ENCODE measurements at places on chromosomes 13 and 19. TPM values are rescaled to one million over a fixed set of nuclear protein-coding genes. Genes with fewer than 3 reads are reported as not detected.

THSD8 gene
- total RNA-seq = 45.2 TPM

GRCh38 chr19:39847525-39847924 is 1.3 kb upstream of the FBL start:
- H3K4me3 ChIP-seq = no peak overlapping the region
- peaks cover 30% of the 10 kb centered on the region for H3K4me1 ChIP-seq
- H3K36me3 ChIP-seq = no peaks in the 10 kb centered on the region
- no peak for DNase-seq
- H3K27ac ChIP-seq = no peak overlapping the region

- H3K27ac ChIP-seq = no peak overlapping the region
- DNase-seq = no peak
- H3K36me3 ChIP-seq = no peaks in the 10 kb centered on the region
- H3K4me3 ChIP-seq = no peak overlapping the region
- H3K27me3 ChIP-seq = peaks cover 39% of the 10 kb centered on the region
Observed at GRCh38 chr13:95647321-95647720, 2.8 kb upstream of the DZIP1 start.

ZNF69 gene
- total RNA-seq = 5.5 TPM

GRCh38 chr13:112465251-112466131 is 89.3 kb downstream of the SPACA7 start:
- no peaks in the 10 kb centered on the region for H3K27me3 ChIP-seq
- no peak for DNase-seq
- no peak overlapping the region for H3K27ac ChIP-seq
- H3K4me1 ChIP-seq = no peaks in the 10 kb centered on the region
- no peak overlapping the region for H3K4me3 ChIP-seq

DNA sequence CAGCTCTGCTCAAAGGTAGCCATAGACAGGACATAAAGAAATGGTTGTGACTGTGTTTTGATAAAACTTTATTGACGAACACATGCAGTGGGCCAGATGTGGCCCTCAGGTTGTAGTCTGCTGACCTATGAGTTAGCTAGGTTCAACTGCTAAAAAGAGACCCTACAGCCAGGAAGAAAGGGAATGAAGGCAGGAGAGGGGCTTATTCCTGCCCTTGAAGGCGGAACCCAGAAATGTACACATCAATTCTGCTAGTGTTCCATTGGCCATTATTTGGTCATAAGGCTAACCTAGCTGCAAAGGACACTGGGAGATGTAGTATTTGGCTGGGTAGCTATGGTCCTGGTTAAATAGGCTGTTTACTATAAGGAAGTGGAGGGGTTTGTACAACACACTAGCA is 18.0 kb downstream of the APBA3 start:
- no peak overlapping the region for H3K27ac ChIP-seq
- H3K4me3 ChIP-seq = no peak overlapping the region
- no peaks in the 10 kb centered on the region for H3K27me3 ChIP-seq
- H3K36me3 ChIP-seq = no peaks in the 10 kb centered on the region
- no peaks in the 10 kb centered on the region for H3K4me1 ChIP-seq
- DNase-seq = peak; percentile 51

- DNase-seq = no peak
- H3K4me3 ChIP-seq = no peak overlapping the region
- no peaks in the 10 kb centered on the region for H3K36me3 ChIP-seq
- H3K27me3 ChIP-seq = no peaks in the 10 kb centered on the region
- no peak overlapping the region for H3K27ac ChIP-seq
Observed at GRCh38 chr13:98979012-98979660, 1.3 kb upstream of the DOCK9 start.

- no peak overlapping the region for H3K4me3 ChIP-seq
- no peaks in the 10 kb centered on the region for H3K27me3 ChIP-seq
Observed at GRCh38 chr13:78430166-78430791, 173.1 kb downstream of the POU4F1 start.
